H1 (cell line): ENCODE measurements at places on chromosomes 6 and 20.
A peak's percentile ranks its signal among the peaks of the same experiment; 100 is the strongest.

- no peak for DNase-seq
Measured at GRCh38 chr20:56842056-56842455, 212.9 kb downstream of the TFAP2C start.

GRCh38 chr6:35089935-35090505, 51.1 kb downstream of the TCP11 start:
- no peak for DNase-seq

DNA sequence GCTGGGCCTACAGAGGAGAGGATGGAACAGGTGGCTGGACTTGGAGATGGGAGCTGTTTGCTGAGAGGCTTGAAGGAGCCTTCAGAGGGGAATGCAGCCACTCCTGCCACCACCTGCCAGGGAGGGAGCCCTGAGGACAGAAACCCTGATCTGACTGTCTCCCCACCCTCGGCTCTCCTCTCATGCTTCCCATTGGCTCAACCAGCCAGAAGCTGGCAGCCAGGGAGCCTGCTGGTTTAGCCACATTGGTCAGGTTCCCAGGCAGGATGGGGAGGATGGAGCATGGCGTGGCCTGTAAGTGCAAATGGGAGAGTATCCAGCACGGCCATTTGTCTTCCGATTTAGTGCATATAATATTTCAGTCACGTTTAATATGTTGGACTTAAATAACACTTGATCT, 12.8 kb downstream of the TREM1 start:
- DNase-seq = peak; percentile 39

GRCh38 chr20:58198384-58198783, 30.1 kb downstream of the ANKRD60 start:
- DNase-seq = no peak

DNA sequence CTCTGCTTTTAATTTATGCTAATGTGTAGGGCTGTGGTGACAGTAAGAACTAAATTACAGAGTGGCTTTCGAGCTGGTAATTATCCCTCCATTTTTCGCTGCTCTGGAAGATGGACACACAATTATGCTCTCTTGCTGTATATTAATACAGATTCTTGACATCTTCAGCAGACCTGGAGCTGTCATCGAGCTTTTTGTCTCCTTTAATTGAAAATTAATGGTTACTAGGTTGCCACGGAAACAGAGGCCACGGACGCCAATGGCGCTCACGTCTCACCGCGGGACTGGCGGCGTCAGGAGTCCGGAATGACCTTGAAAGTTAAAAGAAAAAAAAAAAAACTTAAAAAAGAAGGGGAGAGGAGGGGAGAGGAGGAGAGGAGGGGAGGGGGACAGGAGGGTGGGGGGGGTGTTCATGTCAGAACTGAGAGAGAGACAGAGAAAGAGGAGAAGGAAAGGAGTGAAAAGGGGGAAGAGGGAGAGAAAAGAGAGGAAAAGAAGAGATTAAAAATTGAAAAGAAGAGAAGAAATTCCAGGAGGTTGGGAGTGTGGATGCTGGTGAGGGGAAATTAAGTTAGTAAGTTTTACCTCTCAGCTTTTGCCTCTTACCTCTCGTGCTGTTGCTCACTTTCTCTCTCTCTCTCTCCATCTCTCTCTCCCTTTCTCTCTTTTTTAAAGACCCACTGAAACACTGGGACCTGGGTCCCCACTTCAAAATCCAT, 22.1 kb upstream of the FOXP4 start:
- DNase-seq = no peak

DNA sequence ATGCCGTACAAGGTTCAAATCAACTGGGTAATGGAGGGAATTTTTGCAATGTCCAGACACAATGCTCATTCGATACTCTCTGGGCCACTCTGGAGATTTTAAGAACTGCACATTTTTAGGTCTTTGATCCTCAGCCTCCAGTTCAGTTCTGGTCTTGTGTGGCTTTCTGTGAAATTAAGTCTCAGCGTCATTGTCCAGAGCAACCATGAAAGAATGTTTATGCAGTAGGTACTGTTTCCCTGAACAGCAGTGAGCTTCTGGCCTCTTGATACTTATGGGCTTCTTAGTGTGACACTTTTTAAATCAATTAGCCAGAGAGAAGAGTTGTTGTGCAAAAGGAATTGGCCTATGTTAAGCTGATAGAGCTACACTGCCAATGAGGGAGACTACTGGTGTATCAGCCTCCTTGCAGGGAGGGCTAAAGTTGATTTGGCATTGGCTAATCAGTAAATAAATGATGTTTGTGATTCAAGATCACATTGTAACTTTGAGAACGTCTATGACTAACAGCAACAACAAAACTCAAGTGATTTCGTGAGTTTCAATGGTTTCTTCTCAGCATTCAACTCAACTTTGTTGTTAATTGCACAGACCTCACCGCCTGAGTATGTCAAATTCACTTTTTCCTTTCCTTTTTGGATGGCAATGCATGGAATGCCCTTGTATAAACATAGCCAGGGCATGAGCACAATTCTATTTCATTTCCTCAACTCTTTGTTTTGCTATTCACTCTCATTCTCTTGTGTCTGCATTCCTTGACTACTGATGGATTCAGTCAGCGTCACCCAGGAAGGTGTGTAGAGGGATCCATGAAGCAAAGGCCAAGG, 85.1 kb downstream of the GJA1 start:
- DNase-seq = peak; percentile 34

DNA sequence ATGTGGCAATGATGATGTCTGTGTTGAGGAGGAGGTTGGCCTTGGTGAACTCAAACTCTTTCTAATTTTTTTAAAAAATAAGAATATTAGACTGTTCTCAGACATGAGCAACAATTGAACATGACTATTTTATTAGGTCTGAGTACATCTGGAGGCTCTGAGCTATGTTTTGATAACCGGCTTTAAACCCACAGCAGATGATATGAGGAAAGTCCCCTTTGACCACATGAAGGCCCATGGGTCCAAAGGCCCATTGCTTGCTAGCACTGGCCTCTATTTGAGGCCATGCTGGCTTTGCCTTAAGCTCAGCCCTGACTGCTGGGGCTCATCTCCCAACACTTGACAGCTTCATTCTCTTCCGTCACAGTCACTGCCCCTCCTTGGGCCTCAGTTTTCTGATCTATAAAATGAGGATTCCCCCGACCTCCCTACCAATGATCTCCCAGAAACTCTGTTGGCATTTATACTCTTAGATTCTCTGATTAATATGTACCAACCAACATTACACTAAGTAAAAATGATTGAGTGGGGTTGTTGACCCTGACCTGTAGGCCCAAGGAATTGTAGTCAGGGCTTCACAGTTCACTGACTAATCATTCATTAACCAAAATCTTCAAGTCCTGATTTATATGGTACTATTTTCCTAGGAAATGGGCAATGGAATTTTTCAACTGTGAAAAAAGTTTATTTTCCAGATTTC, 23.9 kb upstream of the TINAG start:
- DNase-seq = no peak

GRCh38 chr6:16778521-16778920, 17.3 kb upstream of the ATXN1 start:
- DNase-seq = no peak

GRCh38 chr6:117495869-117496268, 13.4 kb downstream of the DCBLD1 start:
- no peak for DNase-seq

- no peak for DNase-seq
Measured at GRCh38 chr6:128713461-128713860, 169.5 kb upstream of the LAMA2 start.

DNA sequence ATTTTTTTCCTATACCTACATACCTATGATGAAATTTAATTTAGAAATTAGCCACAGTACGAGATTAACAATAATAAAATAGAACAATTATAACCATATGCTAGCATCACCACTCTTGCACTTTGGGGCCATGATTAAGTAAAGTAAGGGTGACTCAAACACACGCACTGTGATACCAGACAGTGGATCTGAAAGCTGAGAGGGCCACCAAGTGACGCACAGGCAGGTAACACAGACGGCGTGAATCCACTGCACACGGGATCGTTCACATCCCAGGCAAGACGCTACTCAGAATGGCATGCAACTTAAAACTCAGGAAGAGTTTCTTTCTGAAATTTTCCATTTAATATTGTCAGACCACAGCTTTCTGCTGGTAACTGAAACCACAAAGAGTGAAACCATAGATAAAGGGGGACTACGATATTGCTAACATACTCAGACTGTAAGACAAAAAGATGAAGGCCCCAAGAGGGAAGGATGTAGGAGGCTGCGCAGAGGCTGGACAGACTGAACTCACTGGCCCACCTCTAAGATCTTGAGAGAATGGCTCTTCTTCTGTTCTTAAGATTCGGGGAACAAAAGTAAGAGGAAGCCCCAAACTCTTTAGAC, 17.9 kb downstream of the RRBP1 start:
- DNase-seq = no peak

DNA sequence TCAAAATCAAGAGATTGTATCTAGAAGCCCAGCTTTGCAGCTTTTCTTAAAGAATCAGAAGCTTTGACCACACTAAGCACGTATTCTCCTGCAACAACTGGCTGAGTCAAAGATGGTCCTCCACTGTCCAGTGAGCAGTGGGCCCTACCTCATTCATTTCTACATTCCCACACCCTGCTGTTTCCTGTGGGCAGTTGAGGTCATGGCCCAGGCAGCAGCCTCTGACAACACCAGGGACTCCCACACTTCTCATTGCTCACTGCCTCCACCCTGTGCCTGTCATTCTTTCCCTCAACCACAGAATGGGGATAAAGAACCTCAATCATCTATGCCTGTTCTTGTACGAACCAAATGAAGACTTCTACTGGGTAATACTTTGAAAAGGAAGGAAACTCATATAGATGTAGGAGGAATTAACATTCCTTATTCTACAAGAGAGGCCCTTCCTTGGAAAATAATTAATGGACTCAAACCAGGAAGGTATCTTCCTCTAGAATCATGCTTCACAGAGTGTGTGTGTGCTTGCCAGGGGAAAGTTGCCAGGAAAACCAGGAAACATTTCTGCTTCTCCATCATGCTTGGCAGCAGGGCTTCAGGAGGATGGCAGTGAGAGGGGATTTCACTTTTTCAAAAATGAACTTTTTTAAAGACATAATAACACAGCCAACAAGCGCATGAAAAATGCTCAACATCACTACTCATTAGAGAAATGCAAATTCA, 191.7 kb upstream of the RIN2 start:
- DNase-seq = no peak

DNA sequence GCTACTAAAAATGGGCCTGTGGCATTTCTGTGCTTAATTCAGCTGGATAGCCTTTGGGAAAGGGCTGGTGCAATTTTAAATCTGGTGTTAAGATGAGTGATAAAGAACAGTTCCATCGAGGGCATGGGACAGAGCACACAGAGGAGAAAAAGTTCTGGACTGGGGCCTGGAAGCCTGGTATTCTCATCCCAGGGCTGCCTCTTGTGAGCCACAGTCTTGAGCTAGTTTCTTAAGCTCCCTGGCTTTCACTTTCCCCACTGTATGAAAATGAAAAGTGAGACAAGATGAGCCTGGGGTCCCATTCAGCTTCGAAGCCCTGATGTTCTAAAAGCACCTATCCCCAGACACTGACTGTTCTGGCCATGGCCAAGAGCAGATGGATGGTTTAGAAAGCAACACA, 14.3 kb upstream of the LAMA4 start:
- DNase-seq = no peak

- no peak for DNase-seq
Measured at GRCh38 chr20:41534842-41535241, 83.3 kb downstream of the CHD6 start.

GRCh38 chr6:1324936-1325335, 13.0 kb downstream of the FOXQ1 start:
- no peak for DNase-seq

DNA sequence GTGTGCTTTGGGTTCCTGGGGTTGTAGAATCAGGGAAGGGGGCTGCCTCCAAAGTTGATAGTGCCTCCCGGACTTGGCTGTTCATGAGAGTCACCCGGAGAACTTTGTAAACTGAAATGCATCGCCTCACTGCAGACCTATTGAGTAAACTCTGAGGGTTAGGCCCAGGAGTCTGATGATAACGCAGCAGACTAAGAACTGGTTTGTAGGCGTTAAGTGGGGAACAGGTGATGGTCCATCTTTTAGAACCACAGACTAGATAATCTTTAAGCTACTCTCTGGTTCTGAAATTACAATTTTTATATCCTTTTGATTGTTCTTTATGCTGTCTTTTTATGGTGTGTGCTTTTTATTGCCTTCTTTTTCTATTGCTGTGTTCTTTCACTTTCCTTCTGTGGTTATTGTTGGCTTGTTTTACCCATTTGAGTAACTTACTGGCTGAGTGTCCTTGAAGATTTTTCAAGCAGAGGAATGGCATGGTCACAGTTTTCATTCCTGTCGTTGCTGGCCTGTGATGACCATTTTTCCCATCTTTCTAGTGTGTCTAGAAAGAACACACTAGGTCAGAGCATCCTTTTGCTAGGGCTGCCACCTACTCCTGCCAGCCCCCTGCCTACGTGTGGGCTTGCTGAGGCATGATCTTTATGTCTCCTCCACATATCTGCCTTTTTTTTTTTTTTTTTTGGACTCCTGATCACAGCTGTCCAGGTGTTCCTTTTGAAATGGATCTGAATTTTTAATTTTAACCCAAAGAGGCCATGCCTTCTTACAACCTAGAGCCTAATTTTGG, 30.9 kb downstream of the LRRC1 start:
- DNase-seq = no peak

GRCh38 chr6:132937466-132937906, 123.1 kb downstream of the RPS12 start:
- DNase-seq = no peak

DNA sequence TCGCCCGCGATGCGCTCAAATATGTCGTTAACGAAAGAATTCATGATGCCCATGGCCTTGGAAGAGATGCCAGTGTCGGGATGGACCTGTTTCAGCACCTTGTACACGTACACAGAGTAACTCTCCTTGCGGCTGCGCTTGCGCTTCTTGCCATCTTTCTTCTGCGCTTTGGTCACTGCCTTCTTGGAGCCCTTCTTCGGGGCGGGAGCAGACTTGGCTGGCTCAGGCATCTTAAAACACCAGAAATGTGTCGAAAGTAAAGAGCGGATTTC, 36.4 kb downstream of the HFE start:
- peak; percentile 80 for DNase-seq

DNA sequence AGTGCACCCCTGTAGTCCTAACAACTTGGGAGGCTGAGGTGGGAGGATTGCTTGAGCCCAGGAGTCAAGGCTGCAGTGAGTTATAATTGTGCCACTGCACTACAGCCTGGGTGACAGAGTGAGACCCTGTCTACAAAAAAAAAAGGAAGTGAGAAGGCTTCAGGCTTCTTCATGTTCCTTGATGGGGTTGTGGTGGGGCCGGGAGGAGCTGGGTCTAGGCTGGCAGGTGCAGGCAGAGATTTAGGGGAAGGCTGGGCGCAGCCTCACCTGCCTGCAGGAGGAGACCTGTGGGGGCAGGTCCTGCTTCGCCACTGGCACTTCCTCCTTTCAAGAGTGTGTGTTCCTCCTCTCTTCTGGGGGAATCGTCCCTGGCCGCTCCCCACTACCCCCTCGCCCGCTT, 63.9 kb downstream of the CHMP4B start:
- no peak for DNase-seq

DNA sequence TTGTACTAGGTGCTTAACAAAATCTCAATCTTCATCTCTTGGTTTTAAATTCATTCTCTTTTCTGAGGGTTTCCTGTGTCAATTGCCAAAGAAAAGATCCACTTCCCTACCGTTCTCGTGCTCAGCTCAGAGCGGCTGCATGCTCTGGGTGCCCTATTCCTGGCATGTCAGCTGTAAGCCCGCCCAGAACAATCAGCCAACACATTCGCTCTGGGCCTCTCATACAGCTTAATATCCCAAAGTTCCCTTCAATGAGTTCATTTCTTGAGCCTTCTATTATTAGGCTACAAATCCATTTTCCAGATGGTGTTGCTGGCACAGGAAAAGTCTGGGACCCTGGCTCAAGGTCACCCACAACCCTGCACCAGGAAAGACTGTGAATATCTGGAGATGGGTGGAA, 24.3 kb upstream of the LRFN2 start:
- no peak for DNase-seq

- DNase-seq = no peak
Measured at GRCh38 chr6:109103942-109104341, 8.6 kb downstream of the CEP57L1 start.
